Articular chondrocyte of knee joint (primary cell): ENCODE measurements at places on chromosomes 3 and 15. TPM values are rescaled to one million over a fixed set of nuclear protein-coding genes. Genes with fewer than 3 reads are reported as not detected.

The ADPRH gene
- 3.5 and 6.2 TPM in 2 replicates for total RNA-seq

The GHSR gene
- not detected in 2 replicates for total RNA-seq

The RARRES1 gene
- 6.7 and 25.9 TPM in 2 replicates for total RNA-seq

The ACP3 gene
- total RNA-seq = not detected in 2 replicates

The CELF6 gene
- total RNA-seq = 0.39 and 0.54 TPM in 2 replicates

The C2CD4B gene
- total RNA-seq = 0.39 TPM in 1 of 2 replicates, not detected in the other

The P2RY13 gene
- not detected in 2 replicates for total RNA-seq

The MST1R gene
- total RNA-seq = 0.97 and 1.3 TPM in 2 replicates

The MAP1A gene
- total RNA-seq = 124 and 126 TPM in 2 replicates

The ISL2 gene
- total RNA-seq = 0.22 TPM in 1 of 2 replicates, not detected in the other

The SELENOK gene
- 23.8 and 28.2 TPM in 2 replicates for total RNA-seq

The DNAJC13 gene
- 96.3 and 103 TPM in 2 replicates for total RNA-seq

The TKT gene
- 343 and 431 TPM in 2 replicates for total RNA-seq

The KLHL25 gene
- 2.5 and 3.3 TPM in 2 replicates for total RNA-seq

The TGFBR2 gene
- total RNA-seq = 135 and 143 TPM in 2 replicates

The C2CD4A gene
- total RNA-seq = 0.11 and 0.26 TPM in 2 replicates

The DOCK3 gene
- total RNA-seq = 0.26 and 0.32 TPM in 2 replicates

The SPTBN5 gene
- total RNA-seq = 0.13 and 0.22 TPM in 2 replicates

The GRAMD2A gene
- total RNA-seq = 0.54 and 1.0 TPM in 2 replicates

The GRIP2 gene
- 0.65 and 1.6 TPM in 2 replicates for total RNA-seq

The RSL24D1 gene
- 106 and 122 TPM in 2 replicates for total RNA-seq

The LRRC2 gene
- total RNA-seq = 10.5 and 18.0 TPM in 2 replicates

The MUC20 gene
- total RNA-seq = 1.4 and 1.6 TPM in 2 replicates

The IGSF10 gene
- total RNA-seq = 6.9 and 7.2 TPM in 2 replicates

The GOLGA6A gene
- 0.11 and 0.13 TPM in 2 replicates for total RNA-seq
